Hair follicle dermal papilla cell (primary cell): ENCODE measurements at places on chromosomes 2 and 18. TPM values are rescaled to one million over a fixed set of nuclear protein-coding genes. Genes with fewer than 3 reads are reported as not detected.

Gene BBS5
- 5.0 and 5.8 TPM in 2 replicates for total RNA-seq

Gene SFXN5
- total RNA-seq = 11.1 and 15.1 TPM in 2 replicates

Gene COX7A2L
- total RNA-seq = 174 and 183 TPM in 2 replicates

Gene SERPINB2
- total RNA-seq = 18.2 and 19.6 TPM in 2 replicates

Gene VAMP8
- 1.5 and 1.9 TPM in 2 replicates for total RNA-seq

Gene SIX3
- total RNA-seq = not detected in 2 replicates
